ENCODE measurements at places on chromosomes 3 and 15.

DNA sequence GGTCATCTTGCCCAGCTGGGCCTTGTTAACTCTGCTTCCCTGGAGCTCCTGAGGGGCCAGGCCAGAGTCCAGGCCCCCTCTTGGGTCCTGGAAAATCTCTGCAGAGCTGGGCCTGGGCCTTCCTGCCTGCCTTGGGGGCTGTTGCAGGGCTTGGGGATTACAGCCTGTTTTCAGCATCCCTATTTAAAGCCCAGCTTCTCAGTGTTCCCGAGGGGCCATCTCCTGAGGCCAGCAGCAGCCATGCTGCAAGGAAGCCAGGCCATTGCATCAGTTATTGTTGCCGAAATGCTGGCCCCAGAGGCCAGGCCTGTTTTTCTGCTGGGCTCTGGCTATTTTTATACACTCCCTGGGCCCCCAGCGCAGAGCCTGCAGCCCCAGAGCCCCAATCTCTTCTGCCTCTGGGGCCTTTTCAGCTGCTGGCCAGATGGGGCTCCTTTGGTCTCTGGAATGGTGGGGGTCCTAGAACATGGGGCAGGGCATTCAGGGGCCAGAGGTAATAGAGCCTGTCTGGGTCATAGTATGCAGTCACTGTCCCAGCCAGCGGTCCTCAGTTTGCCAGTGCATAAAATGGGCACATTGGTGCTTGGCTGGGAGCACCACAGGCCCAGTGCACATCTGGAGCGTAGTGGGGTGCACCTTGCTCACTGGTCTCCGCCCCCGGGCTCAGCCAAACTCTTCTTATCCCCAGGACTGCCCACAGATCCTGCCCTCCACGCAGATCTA, 28.5 kb downstream of the PLXNA1 start:
- DNase-seq: no peak

- DNase-seq: no peak
Measured at GRCh38 chr15:84598993-84599392, 1.8 kb upstream of the ZSCAN2 start.

GRCh38 chr15:29268706-29269484, 727 bp downstream of the NSMCE3 start:
- DNase-seq: peak; percentile 25

GRCh38 chr3:143975554-143976152, 4.0 kb downstream of the DIPK2A start:
- no peak for DNase-seq

- no peak for DNase-seq
Measured at GRCh38 chr3:64329037-64329436, 103.8 kb upstream of the PRICKLE2 start.

DNA sequence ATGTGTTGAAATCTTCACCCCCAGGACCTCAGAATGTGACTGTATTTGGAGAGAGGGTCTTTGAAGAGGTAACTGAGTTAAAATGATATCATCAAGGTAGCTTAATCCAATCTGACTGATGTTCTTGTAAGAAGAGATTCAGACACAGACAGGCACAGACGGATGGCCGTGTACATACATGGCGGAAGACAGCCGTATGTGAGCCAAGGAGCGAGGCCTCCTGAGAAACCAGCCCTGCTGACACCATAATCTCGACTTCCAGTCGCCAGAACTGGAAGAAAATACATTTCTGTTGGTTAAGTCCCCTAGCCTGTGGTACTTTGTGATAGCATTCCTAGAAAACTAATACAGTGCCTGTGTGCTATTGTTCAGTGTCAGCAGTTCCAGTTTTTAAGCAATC, 73.6 kb downstream of the APBA2 start:
- no peak for DNase-seq

GRCh38 chr3:62183087-62183486, 190.3 kb downstream of the FEZF2 start:
- DNase-seq: no peak

- no peak for DNase-seq
Measured at GRCh38 chr3:177557548-177557947, 360.3 kb upstream of the TBL1XR1 start.

- no peak for DNase-seq
Measured at GRCh38 chr15:42891569-42891968, 29.0 kb downstream of the TTBK2 start.
